ENCODE measurements at places on chromosomes 3 and 15.

- DNase-seq, result no peak
Observed at GRCh38 chr15:89829616-89830440, 15.2 kb upstream of the ANPEP start.

DNA sequence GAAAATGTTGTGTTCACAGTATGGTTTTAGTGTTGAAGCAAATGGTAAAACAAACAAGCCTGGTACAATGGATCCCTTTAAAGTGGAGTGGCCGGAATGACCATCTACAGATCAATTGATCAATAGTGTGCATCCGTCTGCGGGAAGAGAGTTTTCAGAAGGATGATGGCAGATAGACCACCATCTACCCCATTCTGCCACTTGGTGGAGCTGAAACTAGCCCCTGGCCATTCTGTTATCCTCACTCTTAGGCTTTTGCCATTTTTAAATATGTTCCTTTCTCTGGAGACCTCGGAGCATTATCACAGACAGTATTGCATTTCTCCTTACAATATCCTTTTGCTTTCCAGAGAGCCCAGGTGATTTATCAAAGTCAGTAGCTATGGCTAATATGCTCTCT lies 258.9 kb upstream of the CFAP20DC start:
- DNase-seq, result no peak

- no peak for DNase-seq
Observed at GRCh38 chr3:107858876-107859275, 232.0 kb downstream of the CD47 start.

GRCh38 chr3:72768936-72769335 lies 79.3 kb downstream of the SHQ1 start:
- DNase-seq, result no peak

- no peak for DNase-seq
Observed at GRCh38 chr3:155292133-155292532, 1.4 kb downstream of the STRIT1 start.

DNA sequence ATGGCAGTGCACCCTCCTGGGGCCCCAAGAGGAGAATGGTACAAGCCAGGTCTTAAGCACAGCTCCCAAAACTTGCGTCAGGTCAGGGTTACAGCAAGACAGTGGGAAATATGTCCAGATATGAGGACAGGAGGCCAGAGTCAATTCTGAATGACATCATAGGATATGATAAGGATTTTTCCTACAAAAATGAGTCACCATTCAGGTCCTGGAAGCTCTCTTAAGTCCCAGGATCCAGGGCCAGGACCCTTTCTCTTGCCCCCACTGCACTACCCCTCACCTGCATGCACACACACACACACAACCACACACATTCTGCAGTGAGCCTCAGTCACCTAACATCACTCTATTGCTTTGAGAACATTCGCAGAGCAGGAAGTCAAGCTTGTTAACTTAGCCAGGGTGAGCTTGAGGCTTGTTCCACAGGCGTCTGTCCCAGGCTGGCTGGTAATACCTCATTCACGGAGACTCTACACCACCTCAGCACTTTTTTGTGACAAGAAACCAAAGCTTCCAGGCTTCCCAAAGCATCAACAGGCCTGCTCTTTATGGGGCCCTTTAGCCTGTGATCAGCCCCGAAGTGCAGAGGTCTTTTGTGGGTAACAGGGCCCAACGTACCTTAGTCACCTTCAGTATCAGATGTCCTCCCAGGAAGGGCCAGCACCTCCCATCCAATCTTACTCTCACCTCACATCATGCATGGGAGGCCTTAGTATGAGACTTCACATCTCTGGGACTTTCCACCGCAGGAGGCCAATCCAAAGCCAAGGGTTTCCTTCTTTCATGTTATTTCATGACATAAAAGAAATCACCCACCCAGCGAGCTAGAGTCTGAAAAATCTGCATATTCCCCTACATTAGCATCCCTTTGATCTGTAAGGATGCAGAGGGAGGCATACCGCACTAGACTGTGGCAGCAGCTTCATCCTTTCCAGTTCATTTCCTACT lies 74.0 kb upstream of the LIPC start:
- no peak for DNase-seq

DNA sequence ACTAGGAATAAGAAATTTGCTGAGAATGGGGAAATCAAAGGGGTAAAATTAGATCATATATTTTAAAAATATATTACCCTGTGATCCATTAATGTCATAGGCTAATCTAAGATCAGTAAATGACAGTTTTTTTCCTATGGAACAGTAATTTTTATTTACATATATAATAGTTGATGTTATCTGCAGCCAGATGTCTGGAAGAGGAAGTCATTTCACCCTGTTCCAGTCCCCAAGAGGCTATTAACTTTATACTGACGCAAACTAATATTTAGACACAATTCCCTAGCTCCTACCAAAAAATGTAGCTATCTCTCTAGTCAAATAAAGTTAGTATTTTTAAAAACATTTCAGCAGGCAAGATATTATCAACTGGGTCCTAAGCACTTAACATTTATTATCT lies 558.0 kb downstream of the MECOM start:
- DNase-seq, result no peak

DNA sequence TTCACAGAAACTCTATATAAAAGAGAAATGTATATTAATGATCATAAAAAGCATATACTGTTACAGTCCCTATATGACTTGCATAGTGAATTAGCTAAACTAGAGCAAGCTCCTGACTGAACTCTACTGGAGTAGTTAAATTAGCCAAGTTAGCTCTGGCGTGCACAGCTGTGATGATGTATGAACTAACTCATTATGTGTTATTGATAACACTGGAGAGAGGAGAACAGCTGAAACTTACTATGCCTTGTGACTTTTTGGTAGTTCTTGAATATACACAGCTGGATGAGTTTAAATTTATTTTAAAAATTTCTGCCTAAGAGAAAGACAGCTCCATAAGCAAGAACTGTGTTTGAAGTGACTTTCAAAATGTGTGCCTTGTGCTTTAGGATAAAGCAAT lies 8.1 kb downstream of the TIPARP start:
- DNase-seq, result no peak

DNA sequence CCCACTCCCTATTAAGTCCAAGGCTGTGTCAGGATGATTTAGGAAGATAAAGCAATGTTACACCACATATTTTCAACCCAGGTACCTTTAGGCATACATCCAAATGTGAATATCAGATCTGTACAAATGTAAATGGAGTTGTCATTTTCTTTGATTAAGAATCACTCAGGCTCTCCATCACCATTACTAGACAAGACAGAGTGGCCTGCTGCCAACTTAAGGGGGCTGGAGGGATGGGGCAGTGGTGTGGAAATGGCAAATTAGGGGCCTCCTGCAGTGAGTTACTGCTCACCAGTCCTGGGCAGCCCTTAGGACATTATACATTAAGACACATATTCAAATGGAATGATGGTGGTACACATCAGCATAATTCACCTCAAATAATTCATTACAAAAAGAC lies 211.0 kb downstream of the TNIK start:
- DNase-seq, result no peak

Data from activated naive CD8-positive, alpha-beta T cell treated with anti-CD3 and anti-CD28 coated beads, Interleukin-2, amount 50 U/mL, for 16 hours (primary cell).